ENCODE measurements at places on chromosomes 2 and 18. TPM values are rescaled to one million over a fixed set of nuclear protein-coding genes. Genes with fewer than 3 reads are reported as not detected.

Gene FHOD3
- total RNA-seq: not detected

Gene PIKFYVE
- 41.5 TPM for total RNA-seq

DNA sequence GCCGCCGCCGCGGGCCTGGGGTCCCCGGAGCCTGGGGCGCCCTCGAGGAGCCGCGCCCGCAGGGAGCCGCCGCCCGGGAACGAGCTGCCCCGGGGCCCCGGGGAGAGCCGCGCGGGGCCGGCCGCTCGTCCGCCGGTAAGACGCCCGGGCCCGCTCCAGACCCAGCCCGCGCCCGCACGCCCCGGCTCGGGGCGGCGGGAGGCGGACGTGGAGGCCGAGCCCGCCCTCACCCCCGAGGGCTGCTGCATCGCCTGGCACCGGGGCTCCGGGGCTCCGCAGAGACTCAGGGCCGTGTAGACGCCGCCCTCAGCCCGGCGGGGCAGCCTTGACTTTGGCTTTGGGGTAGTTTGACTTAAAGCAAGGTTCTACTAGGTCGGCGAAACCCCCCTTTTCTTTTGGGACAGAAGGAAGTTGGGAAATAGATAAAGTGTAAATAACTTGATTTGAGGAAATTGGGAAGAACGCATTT lies 335 bp downstream of the ERFE start:
- H3K4me1 ChIP-seq: peaks cover 12% of the 10 kb centered on the region
- no peaks in the 10 kb centered on the region for H3K36me3 ChIP-seq
- peak overlapping the region; percentile 29 for H3K27ac ChIP-seq
- H3K4me3 ChIP-seq: peak overlapping the region; percentile 75
- DNase-seq: no peak

DNA sequence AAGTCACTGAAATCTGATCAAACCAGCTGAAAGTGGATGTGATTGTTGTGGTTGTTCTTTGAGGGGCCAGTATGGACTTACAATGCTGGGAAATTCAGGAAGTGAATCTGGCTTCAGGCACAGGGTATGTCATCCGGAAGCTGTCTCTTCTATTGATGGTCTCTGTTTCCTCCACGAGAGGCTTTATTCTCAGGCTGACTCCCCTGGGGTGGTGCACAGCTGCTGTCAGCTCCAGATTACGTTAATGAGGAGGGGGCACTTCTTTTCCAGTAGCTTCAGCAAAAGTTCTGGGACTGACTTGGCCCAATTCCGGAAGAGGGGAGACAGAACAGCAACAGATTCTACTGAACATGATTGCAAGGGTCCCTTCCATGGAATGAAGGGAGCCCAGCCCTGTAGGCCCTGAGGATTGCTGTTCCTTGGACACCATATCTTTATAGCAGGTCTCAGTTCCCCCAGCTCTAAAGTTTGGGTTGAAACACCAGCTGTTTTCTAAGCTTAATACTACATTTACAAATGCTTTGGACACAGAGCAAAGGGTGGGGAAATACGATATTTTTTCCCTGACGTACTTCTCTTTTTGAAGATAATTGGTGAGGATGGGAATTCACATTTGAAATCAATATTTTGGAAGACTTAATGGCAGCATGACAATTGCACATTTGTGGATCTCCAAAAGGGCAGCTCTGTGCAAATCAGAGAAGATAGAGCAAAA lies 400.9 kb downstream of the TSN start:
- H3K36me3 ChIP-seq: no peaks in the 10 kb centered on the region
- no peaks in the 10 kb centered on the region for H3K4me1 ChIP-seq
- no peak overlapping the region for H3K4me3 ChIP-seq
- no peak overlapping the region for H3K27ac ChIP-seq
- DNase-seq: no peak

GRCh38 chr2:179744401-179744800 lies 117.0 kb downstream of the ZNF385B start:
- H3K4me1 ChIP-seq: no peaks in the 10 kb centered on the region
- H3K36me3 ChIP-seq: no peaks in the 10 kb centered on the region
- H3K27ac ChIP-seq: no peak overlapping the region
- H3K27me3 ChIP-seq: peaks cover 19% of the 10 kb centered on the region

GRCh38 chr2:157107877-157108276 lies 149.6 kb upstream of the GALNT5 start:
- H3K4me3 ChIP-seq: no peak overlapping the region
- no peaks in the 10 kb centered on the region for H3K27me3 ChIP-seq
- no peak for DNase-seq
- no peak overlapping the region for H3K27ac ChIP-seq
- H3K36me3 ChIP-seq: no peaks in the 10 kb centered on the region
- H3K4me1 ChIP-seq: no peaks in the 10 kb centered on the region

Data from T-helper 17 cell (primary cell).